Transverse colon (tissue), 4 donors: ENCODE measurements at places on chromosomes 4 and X. TPM values are rescaled to one million over a fixed set of nuclear protein-coding genes. Genes with fewer than 3 reads are reported as not detected.

Gene DUSP9
- not detected for total RNA-seq

Gene ARR3
- total RNA-seq: not detected

Gene GYPA
- not detected for total RNA-seq

Gene ATOH1
- 41.8 TPM for total RNA-seq

Gene ZNF718
- 9.4 TPM for total RNA-seq

Gene NDST4
- total RNA-seq: 0.14 TPM

Gene TBC1D8B
- 3.7 TPM for total RNA-seq

Gene SPANXC
- not detected for total RNA-seq
